ENCODE measurements at places on chromosomes 5 and 9.

GRCh38 chr5:124659798-124660197, 86.6 kb downstream of the ZNF608 start:
- no peak for DNase-seq

DNA sequence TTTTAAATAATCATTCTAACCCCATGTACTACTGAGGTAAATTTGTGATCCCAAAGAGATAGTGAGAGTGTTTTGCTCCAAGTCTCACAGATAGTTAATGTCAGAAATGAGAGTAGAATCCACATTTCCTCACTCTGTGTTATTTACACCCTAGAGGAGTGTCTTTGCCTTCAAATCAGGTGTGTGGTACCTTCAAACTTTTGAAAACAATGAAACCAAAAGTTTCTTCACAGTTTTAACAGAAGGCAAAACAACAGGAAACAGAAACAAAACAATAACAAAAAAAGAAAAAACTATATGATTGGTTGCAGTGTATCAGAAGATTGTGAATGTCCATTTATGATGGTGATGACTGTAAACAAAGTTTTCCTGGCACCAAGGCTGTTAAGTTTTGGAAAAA, 85.9 kb downstream of the ERBIN start:
- DNase-seq: no peak

DNA sequence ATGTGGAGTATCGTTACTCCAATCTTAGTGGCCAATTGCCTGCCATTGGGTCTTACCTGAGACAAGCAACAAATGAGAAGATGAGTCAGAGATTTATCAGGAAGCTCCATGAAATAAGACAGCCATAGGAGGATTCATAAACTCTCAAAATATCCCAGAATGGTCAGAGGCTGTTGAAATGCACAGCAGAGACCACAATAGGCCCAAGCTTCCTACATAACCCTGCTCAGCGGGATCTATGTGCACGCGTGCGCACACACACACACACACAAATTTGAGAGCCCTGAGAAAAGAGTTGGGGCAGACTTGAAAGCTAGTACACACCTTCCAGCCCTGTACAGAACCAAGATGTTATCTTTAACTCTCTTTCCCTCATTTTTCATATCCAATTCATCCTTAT, 9.8 kb downstream of the UIMC1 start:
- DNase-seq: no peak

GRCh38 chr5:124064956-124065355, 553.0 kb downstream of the CSNK1G3 start:
- DNase-seq: no peak

DNA sequence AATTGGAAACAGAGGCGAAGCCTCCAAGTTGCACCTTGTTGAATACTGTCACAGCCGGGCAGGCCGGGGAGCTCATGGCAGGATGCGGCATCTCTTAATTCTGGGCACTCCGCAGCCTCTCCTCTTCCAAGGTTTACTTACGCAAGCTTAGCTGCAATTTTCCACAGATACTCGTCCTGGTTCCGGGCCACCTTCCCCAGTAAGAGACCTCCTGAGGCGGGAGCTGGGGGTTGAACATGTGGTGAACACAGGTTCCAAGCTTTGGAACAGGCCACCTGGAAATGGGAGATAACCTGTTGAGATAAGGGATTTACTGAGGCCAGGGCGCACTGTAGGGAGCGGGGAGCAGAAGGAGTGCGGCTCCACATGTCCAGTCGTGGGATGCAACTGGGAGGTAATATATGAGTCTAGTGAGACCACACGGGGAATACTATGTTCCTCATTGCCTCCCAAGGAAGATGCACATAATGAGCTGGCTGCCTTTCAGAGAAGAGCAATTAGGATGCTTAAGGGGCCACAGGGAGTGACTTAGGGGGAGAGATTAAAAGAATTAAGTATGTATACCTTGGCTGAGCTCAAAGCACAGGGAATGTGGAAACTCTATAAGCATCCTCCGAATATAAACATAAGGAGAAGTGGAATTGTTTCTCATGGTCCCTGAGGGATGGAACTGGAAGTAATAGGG, 335.2 kb downstream of the CWC27 start:
- DNase-seq: no peak

DNA sequence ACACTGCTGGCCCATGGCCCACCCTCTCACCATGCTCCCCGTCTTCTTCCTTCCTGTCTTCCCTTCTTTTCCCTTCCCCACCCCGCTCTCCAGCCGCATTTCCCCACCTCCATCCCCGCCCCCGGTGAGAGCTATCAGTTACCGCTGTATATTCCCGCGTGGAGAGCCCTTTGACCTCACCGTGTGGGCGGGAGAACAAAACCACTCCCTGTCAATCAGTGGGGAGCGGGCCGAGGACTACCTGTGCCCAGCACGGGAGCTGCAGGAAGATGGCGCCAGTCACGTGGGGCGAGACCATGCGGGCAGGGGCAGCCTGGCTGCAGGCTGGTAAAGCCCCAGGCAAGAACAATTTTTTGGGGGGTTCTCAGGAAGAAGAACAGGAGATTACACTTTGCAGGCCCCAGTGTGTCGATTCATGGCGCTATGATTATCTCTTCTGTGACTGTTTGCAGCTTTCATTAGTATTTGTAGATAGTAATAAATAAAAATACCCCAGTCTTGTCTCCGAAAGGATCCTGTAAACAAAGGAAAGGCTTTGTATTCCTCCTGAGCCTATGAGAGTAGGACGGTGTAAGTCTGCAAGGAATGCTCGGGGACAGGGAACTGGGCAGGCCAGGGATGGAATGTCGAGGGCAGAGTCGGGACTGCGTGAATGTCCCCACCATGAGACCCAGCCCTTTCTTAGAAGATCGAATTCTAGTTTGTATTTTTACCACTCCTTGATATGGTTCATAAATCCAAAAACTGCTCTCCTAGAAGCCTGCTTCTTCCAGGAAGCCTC, 14.8 kb upstream of the DMRT1 start:
- DNase-seq: no peak

- DNase-seq: no peak
Observed at GRCh38 chr5:159017786-159018185, 81.9 kb downstream of the EBF1 start.

DNA sequence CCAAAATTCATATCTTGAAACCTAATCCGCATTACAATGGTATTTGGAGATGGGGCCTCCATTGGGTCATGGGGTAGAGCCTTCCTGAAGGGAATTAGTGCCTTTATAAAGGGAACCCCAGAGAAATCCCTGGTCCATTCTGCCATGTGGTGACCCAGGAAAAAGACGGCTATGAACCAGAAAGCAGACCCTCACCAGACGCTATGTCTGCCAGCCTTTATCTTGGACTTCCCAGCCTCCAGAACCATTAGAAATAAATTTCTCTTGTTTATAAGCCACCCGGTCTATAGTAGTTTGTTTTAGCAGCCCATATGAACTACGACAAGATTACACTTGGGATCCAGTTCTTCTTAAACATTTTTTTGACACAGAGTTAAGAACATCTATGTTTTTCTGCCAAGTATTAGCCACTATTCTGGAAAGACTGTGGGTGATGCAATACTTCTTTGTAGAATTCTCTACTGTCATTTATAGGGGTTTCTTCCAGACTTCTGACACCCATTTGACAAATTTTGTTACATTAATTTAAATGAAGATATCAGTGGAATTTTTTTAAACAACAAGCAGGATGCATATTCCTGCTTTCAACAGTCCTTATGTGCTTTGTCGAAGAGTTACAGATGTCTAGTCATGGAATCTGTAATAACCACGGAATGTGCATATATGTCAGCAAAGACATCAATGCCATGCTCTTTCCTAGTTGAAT, 572.4 kb downstream of the NR2F1-AS1 start:
- no peak for DNase-seq

GRCh38 chr9:122291458-122291857, 26.8 kb downstream of the MRRF start:
- no peak for DNase-seq

DNA sequence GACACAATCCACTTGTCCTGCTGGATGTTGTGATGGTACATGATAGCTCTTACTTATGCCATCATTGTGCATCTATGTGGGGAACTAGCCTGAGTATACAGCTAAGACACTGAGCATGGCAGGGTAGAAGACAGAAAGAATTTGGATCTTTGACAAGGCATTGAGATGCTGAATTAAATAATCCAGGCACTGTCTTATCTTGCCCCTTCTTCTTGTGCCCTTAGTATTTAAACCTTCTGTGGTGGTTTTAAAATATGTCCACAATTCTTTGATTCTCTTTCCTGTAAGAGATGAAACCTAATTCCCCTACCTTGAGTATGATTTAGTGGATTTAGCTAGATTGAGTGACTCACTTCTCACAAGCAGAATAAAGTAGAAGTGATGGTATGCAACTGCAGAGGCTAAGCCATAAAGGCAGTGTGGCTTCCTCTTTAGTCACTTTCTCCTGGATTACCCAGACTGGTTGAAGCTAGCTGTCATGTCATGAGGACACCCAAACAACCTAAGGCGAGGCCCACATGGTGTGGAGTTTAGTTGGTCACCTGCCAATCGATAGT, 174.0 kb upstream of the NREP start:
- DNase-seq: no peak

GRCh38 chr9:11577522-11577921, 964.7 kb upstream of the PTPRD start:
- no peak for DNase-seq

DNA sequence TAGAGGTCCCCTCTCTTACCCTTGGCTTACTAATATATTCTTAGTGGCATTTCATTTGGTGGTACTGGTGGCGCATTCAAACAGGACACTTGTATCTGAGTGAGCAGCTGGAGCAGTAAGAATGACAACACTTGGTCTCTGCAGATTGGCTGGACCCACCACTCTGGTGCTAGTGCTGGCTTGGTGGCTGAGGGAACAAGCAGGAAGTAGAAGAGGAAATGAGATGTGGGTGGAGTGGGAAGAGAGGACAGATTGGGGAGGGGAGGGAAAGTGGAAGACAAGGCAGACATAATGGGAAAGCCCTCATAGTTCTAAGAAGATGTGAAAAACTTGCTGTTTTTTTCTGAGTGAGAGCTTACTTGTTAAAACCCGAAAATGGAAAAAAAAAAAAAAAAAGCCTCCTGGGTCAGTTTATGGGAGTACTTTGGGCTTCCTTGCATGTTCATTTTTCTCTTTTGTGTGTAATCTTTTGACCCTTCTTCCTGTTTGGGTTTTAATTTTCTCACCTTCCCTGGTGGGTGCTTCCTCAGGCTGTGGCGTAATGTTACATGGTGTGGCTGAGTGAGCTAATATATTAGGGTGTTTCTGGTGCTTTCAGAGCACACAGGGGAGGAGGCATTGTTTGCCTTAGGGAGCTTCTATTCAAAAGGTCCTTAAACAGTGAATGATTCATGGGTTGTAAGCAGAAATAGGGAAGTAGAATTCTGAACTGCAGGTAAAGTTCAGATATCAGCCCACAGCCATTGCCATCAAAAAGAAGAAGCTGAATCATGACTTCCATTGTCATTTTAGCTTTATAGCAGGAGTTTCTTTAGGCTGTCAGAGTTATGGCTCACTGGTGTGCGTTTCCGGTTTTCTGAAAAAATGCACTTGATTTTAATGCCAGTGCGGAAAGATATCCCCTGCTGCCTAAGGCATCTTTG, 52.3 kb downstream of the TLE4 start:
- DNase-seq: peak; percentile 7

GRCh38 chr5:96115147-96115807, 153.6 kb upstream of the ELL2 start:
- DNase-seq: no peak

DNA sequence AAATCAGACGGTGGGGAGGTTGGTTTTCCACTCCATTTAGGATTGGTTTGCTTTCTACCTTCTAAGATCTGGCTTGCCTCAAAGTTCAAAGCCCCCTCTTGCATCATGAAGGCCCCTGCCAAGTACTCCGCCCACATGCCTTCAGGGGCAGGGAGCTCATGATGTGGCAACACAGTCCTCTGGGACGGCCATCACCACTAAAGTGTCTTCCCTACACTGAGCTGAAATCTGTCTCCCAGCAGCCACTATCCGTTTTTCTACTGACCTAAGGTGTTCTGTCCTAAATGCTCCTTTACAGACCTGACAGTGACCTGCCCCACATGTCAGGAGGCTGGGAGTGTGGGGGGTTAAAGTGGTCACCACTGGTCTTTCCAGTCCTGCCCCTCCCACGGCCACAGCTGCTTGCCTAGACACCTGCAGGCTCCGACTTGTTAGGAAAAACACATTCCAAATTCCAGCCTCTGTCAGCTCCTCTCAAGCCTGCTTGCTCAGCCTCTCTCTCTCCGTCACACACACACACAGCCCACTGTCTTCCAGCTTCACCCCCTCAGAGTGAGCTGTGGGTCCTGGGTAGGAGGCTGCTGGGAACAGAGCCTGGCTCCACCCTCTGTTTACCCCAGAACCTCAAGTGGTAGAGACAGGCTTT, 44.9 kb downstream of the SHB start:
- no peak for DNase-seq

GRCh38 chr5:146032911-146033310, 72.5 kb downstream of the PLAC8L1 start:
- DNase-seq: no peak

GRCh38 chr5:55855509-55855908, 4.4 kb downstream of the IL31RA start:
- DNase-seq: no peak

GRCh38 chr9:127540664-127541041, 71.4 kb upstream of the STXBP1 start:
- no peak for DNase-seq

DNA sequence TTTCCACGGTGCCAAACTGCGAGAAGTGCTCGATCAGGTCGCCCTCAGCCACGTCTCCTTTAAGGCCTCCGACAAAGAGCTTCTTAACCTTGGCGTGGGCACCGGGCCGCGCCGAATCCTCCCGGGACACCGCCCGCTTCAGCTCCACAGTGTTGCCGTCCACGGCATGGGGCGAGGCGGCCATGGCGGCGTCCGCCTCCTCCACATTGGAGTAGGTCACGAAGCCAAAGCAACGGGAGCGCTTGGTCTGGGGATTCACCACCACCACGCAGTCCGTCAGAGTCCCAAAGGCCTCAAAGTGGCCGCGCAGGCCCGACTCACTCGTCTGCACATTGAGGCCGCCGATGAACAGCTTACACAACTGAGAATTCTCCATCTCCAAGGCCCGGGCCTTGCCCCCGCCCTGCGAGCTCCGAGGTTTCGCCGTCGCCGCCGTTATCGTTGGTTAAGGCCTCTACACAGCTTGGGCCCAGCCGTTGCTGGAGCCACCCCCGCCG, 424 bp downstream of the HNRNPA0 start:
- no peak for DNase-seq

DNA sequence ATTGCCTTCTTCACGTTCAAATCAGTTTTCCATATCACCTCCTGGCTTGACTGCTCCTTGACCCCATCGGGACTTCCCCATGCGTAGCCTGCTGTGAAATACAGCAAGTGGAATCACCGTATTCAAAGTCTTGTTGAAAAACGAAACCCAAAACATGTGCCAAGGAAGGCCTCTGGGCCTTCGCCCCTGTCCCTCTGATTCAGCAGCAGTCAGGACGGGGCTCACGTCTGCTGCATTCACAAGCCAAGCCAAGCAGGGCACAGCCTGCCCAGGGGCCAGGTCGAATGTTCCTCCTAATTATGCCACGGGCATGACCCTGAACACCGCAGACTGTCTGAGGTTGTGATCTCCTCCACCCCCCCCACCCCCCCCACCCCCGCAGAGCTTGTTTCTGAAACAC, 960 bp upstream of the CTNND2 start:
- DNase-seq: no peak

- no peak for DNase-seq
Observed at GRCh38 chr9:32783168-32783891, at the start of gene TMEM215. TSS of gene TMEM215 (plus strand) at chr9:32783540. CDS start at chr9:32784184, 644 bp downstream.
